ENCODE measurements at places on chromosomes 5 and 9.

DNA sequence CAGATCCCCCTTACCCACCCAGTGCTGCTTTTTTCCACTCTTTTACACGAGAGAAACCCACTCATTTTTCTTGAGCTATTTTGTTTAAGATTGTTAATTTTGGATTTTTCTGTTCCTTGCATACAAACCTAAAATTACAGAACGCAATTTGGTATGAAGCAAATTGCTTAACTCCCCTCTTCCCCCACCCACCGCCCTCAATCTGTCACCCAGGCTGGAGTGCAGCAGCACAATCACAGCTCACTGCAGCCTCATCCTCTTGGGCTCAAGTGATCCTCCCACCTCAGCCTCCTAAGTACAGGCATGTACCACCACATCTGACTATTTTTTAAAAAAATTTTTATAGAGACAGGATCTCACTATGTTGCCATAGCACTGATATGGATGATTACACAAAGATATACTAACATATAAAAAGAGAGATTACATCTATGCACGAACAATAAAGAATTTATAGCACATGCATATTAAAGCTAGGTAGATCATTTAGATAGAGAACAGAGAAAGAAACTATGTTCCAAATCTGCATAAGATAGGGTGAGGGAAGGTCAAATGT lies 203.6 kb downstream of the PIK3R1 start:
- DNase-seq = no peak

DNA sequence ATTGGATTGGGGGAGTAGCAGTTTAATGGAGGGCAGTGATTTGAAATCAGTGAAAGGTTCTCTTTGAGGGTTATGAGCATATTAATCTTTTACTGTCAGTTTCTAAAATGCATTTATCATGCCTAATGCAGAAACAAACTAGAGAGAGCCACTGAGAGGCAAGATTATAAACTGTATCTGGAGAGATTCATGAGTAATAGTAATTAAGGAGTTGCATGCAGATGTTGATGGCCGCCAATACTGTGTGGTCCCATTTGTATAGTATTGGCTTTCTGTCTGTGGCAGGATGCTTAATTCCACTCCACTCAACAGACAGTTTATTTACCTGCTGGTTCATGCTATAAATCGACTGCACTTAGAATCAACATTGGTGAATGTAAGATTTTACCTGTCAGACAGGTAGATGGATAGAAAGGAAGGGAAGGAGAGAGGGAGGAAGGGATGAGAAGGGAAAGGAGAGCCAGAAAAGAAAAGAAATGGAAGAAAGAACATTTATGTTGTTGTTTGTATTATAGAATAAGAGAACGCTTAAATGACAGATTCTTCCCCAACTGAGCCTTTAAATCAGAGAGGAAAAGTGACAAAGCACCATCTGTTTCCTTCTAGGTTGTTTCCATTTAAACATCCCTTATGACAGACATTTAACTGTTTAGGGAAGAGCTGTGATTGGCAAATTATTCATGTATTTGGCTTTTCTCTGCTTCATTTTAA lies 146.5 kb downstream of the PAM start:
- no peak for DNase-seq

DNA sequence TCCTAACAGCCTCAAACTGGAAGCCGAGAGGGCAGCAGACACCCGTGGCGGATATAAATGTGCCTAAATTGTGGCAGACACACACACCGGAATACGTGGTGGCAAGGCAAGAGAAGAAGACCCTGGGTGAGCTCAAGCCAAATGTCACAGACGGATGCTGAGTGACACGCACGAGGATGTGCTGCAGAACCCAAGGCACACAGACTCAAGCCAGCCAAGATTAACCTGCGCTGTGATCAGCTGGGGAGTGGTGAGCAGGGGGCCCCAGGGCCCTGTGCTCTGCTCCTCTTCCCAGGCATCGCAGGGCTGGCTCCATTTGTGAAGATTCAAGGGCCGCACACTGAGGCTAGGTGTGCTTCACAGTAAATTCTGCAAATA lies 16.4 kb downstream of the SEMA4D start:
- no peak for DNase-seq

DNA sequence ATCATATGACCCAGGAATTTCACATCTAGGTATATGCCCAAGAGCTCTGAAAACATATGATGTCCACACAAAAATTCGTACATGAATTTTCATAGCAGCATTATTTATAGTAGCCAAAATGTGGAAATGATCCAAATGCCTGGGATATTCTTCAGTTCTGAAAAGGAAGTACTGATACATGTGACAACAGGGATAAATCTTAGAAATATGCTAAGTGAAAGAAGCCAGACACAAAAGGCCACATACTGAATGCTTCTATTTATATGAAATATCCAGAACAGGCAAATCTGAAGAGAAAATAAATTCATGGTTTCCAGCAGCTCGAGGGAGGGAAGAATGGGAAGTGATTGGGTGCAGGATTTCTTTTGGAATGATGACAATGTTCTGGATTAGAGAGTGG lies 16.8 kb upstream of the ZBTB43 start:
- no peak for DNase-seq

- no peak for DNase-seq
These were observed 14.2 kb downstream of the SPARC start for GRCh38 chr5:151672516-151672915.

- DNase-seq = no peak
These were observed 66.6 kb downstream of the ANKHD1 start for GRCh38 chr5:140468188-140468587.

- DNase-seq = no peak
These were observed 127.6 kb downstream of the GADD45G start for GRCh38 chr9:89732295-89732938.

DNA sequence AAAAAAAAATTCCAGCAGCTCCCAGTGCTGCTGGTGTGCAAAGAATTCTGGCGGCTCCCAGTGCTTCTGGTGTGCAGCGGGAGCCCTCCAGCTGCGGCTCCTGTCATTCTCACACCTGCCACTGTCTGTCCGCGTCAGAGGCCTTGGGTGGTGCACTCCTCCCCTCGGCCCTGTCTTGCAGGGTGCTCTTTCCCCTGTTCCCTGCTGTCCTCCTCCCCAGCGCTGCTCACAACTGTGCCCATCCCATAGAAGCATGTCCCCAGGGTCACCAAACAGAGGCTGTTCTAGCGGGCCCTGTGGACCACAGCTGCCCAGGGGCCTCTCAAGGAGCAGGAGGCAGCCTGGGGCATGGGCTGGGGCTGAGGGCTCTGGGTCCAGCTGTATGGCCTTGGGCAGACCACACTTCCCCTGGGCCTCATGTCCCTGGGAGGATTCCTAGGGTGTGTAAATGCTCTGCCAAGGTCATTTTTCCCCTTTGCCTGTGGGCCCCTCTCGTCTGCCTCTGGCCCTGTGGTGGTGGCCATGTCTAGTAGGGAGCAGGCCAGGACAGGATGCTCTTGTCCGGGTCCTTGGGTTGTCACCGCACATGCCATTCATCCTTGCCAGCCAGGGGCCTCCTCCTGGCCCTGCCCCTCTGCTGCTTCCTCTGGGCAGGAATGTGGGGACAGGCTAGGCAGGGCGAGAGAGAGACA lies 68.2 kb downstream of the PHF2 start:
- no peak for DNase-seq

DNA sequence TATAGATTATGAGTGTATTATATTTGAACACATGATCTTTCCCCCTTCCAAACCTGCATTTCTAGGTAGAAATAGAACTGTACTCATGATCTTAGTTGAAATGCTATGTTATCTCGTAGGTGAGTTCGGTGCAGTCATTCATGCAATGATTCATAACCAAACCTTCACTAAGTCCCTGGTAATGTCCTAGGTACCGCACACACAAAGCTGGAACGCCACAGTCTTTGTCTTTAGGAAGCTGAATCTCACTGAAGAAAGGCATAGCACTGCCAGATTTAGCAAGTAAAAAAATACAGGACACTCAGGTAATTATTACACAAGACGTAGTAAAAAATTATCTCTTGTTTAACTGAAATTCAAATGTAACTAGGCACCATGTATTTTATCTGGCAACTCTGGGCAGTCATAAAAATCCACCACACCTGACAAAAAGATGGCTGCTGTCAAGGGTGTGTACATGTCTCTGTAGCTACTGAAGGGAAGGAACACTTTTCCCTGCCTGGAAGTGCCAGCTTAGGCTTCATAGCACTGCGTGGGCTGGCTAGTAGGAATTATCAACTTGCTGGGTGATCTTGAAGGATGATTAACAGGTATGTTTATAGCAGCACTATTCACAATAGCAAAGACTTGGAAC lies 28.0 kb upstream of the TXN start:
- DNase-seq = no peak

GRCh38 chr9:87034841-87035240 lies 87.5 kb upstream of the GAS1 start:
- DNase-seq = no peak

DNA sequence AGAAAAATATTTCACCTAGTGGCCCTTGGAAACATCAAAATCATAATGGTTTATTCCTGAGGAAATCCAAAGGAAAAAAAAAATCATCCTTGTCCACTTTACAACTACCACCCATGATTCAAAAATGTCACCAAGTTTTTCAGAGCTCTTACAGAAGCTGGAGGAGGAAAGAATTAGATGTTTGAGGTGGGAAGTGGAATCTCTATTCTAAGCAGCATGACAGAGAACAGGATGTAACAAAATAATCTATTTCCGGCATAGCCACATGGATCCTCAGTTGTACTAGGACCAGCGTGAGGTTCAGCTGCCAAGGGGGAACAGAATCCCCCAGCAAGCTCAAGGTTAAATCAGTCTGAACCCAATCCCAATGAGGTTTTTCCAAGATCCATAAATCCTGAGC lies 40.2 kb downstream of the FBXW11 start:
- DNase-seq = no peak

DNA sequence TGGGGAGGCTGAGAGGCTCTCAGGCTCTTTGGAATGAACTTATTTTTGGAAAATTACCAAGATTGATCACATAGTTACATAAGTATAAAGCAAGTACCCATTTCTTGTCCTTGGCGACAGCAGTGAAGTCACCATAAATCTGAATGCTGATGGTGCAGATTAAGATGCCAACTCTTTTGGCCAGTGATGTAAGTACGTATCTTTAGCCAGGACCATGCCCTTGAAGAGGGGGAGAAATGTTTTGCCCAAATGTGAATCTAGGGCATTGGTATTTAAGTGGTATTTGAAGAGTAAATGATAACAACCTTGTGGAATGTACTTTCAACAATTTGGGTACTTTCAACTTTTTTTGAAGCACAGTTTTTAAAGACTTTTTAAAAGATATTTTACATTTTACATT lies 68.2 kb upstream of the RAD23B start:
- DNase-seq = no peak

DNA sequence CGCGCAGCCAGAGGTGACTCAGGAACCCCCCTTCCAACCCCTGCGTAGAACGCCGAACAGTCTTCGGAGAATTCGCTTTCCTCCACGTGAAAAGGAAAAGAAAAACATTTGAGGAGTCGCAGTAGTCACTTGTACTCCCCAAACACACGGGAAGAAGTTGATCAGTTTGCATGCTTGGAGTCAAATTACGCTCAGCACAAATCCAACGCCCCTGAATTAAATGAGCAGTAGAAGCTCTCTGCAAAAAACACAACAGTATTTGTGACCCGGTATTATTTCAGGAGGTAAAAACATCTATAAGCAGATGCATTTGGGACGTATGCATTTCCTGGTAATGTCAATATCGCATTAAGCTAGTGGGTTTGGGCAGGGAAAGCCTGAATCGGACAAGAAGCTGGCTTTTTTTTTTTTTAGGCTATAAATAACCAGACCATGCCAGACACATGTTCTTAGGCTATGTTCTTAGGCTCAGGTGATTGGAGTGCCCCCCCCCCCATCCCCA lies 854 bp upstream of the ARL15 start:
- no peak for DNase-seq

DNA sequence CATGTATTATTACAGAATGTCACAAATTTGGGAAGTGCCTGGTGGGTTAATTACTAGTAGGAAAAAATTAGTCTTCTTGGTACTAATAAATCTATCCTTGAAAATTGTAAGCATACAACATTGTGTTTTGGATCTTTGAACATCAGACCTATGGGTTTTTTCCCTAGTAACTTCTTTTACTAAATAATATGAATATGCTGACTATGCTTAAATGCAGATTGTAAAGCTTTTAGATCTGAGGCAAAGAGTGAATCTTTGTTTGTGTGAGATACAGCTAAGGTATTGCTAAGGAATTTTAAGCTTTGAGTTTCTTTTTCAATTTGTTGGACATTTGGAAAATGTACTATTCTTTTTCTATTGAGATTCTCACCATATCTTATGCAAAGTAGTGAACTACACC lies 390.6 kb upstream of the CCNH start:
- no peak for DNase-seq

GRCh38 chr5:159525117-159525516 lies 194.8 kb upstream of the IL12B start:
- no peak for DNase-seq

DNA sequence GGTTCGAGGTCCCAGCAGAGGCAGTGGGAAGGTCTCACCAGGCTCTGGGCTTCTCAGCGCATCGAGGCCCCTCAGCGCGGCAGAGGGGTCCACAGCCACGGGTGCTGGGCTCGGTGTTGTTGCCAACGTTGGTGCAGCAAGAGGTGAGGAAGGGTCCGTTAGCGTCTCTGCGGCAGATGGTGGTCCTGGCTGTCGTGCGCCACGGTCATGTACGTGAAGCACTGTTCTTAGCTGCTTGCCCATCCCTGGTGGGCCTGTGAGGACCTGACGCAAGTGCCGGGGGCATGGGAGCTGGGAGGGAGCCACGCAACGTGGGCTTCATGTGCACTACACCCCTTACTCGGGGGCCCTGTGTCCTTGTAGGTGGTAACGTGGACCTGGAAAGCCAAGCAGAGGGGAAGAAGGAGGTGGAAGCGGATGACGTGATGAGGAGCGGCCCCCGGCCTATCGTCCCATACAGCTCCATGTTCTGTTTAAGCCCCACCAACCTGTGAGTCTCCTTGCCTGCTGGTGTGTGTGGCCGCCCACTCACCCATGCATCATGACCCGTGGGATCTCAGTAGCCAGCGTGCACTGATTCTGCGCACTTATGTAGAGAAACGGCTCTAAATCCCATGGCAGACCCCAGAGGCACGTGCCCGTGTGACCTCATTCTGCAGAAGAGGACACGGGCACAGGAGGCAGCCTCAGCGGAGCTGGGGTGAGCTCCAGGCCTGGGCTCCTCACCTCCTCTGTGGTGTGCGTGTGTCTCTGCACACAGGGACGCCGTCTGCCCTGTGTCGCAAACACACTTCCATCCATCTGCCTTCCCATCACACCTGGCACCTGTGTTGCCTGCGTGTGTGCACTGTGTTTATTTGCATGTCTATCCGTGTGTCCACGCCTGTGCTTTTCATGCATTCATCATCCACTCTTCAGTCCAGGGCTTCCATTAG lies 166.1 kb downstream of the CACNA1B start:
- DNase-seq = no peak

GRCh38 chr9:83501565-83501964 lies 36.6 kb downstream of the FRMD3 start:
- no peak for DNase-seq

GRCh38 chr9:16519001-16519400 lies 351.5 kb downstream of the BNC2 start:
- no peak for DNase-seq

DNA sequence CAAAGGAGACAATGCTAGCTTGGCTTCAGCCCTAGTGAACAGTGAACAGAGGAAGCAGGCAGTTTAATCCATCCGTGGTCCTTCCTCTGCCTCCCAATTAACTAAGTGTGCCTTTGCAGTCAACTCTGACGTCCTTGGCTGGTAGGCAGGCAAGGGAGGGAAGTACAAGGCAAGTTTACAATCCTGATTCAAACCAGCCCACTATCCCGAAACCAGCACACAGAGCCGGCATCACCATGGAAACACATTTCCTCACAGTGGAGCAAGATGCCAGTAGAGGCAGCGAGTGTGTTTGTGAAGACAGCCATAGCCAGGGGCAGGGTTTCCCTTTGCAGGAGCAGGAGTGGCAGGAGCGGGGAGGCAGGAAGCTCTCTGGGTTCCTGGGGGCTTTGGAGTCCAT lies 73.9 kb downstream of the GOLPH3 start:
- no peak for DNase-seq
